Natural killer cell treated with Interleukin-12 subunit alpha and Interleukin-12 subunit beta and Interleukin-15 and Interleukin-18, amount 100 ng/mL, for 72 hours (primary cell): ENCODE measurements at places on chromosomes 7 and 10. TPM values are rescaled to one million over a fixed set of nuclear protein-coding genes. Genes with fewer than 3 reads are reported as not detected.

ARHGEF5 gene
- total RNA-seq: 1.3 TPM

SLC39A12 gene
- not detected for total RNA-seq

ECHDC3 gene
- total RNA-seq: 1.3 TPM

TYSND1 gene
- 8.0 TPM for total RNA-seq

ZNF804B gene
- total RNA-seq: not detected

DNA sequence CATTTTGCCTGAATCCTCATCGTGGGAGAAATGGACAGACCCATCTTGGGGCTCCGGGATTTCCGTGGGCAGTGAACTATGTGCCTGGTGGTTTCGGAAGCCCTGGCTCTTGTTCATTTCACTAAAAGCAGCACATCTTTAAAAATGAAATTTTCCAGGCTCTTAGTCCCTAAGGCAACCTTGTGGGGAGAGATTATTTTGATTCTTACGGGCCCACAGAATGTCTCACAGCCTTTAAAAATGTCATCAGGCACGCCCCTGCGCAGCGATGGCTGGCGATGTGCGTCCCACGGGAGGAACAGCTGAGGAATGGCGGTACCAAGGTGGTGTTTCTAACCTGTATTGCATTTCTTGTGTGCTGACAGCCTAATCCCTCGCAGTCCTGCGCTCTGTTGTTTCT, 189.7 kb downstream of the CCDC3 start:
- DNase-seq: no peak

- DNase-seq: no peak
Observed at GRCh38 chr7:27128034-27128433, 2.5 kb downstream of the HOXA4 start.

- DNase-seq: no peak
Observed at GRCh38 chr7:53656881-53657280, 621.4 kb downstream of the POM121L12 start.

GRCh38 chr10:90929179-90929578, 8.3 kb upstream of the ANKRD1 start:
- no peak for DNase-seq

GRCh38 chr10:102634686-102635085, 9.6 kb upstream of the TRIM8 start:
- DNase-seq: no peak

GRCh38 chr10:69497611-69498390, 46.5 kb downstream of the TSPAN15 start:
- no peak for DNase-seq

GRCh38 chr10:91036807-91037411, 116.0 kb upstream of the ANKRD1 start:
- no peak for DNase-seq
